ENCODE measurements at places on chromosomes 13 and 19.

DNA sequence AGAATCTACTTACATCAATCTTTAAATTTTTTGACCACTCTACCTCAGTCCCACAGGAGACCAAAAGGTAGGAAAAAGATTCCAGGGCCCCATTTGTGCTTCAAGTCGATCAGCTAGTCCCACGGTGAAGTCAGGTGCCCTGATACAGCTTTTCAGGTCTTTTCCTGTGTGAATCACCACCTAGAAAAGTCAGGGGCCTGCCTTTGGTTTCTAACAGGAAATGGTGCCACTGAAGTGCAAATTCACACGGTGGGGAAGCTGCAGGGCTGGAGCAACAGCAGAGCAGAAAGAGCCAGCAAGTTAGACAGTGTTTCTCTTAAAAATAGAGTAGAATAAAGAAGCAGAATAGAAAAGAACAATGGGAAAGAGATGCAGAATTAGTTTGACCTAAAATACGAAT lies 107.5 kb downstream of the KLF12 start:
- DNase-seq = peak; percentile 48

DNA sequence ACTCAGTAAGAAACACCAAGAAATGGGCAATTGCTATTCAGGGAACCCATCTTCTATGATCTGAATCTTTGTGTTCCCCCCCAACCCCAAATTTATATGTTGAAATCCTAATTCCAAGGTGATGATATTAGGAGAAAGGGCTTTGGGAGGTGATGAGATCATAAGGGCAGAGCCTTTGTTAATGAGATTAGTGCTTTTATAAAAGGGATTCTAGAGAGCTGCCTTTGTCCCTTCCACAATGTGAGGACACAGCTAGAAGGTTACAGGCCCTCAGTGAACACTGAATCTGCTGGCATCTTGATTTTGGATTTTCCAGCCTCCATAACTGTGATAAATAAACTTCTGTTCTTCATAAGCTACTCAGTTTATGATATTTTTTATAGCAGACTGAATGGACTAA lies 376.0 kb downstream of the DIAPH3 start:
- DNase-seq = no peak

- no peak for DNase-seq
These were observed 127.9 kb upstream of the SOX1 start for GRCh38 chr13:111938741-111939665.

GRCh38 chr13:28092431-28092830 lies 7.9 kb downstream of the FLT3 start:
- DNase-seq = no peak

GRCh38 chr19:19402656-19403372 lies 2.7 kb upstream of the GATAD2A start:
- DNase-seq = no peak

- no peak for DNase-seq
These were observed 34.1 kb upstream of the CACTIN start for GRCh38 chr19:3660493-3661219.

GRCh38 chr13:94228763-94229162 lies 250.7 kb downstream of the DCT start:
- no peak for DNase-seq

DNA sequence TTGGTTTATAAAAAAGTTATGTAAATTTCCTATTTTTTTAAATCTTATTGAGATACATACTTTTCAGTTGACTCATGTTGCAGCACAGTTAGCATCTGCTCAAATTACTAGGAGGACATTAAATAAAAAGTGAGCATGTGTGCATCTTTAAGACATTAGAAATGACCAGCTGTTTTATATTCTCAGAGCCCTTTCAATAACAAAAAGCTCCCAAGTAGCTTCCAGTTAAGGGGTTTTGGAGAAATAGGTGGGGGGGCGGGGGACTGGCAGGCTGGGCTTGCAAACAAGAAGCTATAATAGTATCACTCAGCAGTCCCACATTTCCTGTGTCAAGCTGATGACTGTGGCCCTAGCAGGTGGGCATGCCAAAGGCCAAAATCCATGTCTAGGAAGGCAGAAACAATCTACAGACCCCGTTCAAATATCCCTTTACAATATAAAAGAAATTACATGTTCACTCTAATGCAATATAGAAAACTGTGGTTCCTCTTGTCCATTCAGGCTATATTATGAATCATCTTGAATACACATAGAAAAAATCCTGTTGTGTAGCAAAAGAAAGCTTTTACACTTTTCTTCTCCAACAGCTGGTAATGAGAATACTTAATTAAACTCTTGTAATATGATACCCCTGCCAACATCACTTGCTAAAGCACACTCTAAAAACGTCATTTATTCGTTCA lies 1713.2 kb upstream of the SLC10A2 start:
- no peak for DNase-seq

DNA sequence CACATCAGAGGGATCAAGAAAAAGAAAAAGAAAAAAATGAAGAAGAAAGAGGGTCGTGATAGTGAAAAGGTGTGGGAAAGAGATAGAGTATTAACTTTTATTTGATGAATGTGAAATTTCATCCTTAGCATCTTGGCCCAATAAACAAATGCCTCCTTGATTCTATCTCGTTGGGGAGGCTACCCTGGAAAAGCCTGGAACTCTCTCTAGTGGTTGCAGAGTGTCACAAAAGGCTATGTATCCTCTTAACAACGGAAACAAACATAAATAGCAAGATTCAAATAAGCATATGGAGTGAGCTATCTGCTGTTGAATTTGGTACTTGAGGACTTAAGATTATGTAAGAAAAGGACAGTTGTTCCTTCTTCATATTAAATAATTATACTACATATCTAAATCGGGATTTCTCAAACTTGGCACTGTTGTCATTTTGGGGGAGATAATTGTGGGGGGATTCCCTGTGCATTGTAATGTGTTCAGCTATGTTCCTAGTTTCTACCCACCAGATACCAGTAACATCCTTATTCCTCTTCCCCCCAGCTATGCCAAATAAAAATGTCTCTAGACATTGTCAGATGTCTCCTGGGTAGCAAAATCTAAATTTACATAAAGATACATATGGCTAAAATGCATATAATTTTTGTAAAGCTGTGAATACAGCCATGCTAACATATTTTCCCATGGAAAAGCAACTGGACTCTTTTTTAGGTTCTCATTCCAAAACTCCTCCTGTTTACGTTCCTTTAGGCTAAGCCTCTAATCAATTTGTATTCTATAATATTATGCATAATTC lies 557.2 kb downstream of the DCT start:
- DNase-seq = no peak

DNA sequence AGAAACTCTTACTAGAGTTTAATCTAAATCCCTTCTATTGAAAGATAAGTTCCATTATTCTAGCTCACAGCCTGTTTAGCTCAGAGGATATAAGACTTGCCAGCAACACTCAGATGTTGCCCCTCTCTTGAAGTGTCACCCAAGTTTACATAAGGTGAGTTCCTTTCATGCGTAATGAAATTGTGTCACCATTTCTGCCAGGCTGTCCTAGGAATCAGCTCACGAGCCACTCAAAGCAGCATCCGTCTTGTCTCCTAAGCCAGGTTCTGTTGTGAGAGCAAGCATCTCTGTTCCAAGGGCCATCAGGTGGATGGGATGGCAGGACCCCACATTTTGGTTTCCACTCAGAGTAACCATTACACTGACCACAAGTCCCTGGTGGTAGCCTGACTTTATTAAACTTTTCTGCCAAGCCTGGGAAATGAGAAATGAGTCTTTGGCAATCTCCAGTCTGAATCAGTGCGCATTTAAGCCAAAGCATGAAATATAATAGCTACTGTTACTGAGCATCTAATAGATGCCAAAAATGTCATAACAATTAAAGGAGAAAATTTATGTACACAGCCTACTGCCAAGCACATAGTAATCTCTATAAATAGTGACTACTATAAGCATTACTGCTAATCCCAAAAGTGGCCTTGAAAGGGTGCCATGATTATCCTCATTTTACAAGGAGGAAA lies 179.6 kb upstream of the MIR17HG start:
- DNase-seq = no peak

DNA sequence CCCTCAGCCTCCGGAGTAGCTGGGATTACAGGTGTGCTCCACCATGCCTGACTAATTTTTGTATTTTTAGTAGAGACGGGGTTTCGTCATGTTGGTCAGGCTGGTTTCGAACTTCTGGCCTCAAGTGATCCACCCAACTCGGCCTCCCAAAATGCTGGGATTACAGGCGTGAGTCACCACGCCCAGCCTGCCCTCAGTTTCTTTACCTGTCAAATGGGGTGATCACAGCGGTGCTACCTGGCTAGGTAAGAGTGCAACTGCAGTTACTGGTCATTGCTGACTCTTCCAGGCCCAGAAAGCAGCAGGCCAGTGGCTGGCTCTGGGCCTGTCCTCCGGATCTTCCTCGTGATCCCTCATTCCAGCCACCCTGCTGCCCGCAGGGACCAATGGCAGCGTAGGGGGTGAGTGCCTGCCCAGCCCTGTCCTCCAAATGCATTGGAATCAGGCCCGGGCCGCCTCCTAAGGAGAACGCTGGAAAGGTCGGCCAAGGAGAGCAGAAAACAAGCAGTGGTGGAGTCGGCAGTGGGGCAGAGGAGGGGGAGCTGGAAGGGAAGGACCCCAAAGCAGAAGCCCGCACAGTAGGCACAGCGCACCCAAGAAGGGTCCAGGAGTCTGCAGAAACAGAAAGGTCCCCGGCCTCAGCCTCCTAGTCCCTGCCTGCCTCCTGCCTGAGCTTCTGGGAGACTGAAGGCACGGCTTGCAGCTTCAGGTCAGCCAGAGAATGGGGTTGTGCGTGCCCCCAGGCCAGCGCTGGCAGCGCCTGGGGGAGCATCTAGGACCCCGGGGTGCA lies 1.8 kb upstream of the SLC27A1 start:
- DNase-seq = no peak

DNA sequence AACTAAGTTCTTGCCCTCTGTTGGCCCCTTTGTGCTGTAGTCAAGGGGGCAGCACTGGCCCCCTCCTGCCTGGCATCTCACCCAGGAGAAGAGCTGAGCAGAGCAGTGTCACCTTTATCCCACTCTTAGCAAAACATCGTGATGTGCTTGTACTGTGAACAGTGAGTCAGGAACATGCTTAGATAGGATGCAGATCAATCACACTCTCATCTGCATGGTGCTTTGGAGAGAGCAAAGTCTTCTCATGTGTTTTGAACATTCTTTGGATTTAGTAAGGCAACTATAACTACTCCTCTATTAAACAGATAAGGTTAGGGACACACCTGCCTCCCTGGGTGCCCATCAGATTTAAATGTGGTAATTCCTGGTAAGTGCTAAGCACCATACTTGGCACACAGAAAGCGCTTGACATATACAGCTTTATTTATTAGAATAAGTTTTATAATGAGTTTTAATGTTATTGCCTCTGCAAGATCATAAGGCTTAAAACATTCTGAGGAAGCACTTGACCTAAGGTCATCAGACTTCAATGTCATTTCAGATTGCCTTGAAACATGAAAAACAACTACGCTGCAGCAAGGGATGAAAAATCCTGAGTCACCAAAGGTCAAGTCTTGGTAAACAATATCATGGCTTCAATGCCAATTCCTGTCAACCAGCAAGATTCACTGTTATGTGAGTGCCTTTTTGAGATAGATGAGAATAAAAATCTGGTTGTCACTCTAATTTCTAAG lies 82.4 kb upstream of the IRS2 start:
- no peak for DNase-seq

GRCh38 chr13:75763512-75763911 lies 127.4 kb downstream of the LMO7 start:
- no peak for DNase-seq

GRCh38 chr13:97844151-97844550 lies 109.3 kb upstream of the IPO5 start:
- DNase-seq = no peak

GRCh38 chr13:110854866-110855265 lies 60.0 kb downstream of the ANKRD10 start:
- DNase-seq = no peak

DNA sequence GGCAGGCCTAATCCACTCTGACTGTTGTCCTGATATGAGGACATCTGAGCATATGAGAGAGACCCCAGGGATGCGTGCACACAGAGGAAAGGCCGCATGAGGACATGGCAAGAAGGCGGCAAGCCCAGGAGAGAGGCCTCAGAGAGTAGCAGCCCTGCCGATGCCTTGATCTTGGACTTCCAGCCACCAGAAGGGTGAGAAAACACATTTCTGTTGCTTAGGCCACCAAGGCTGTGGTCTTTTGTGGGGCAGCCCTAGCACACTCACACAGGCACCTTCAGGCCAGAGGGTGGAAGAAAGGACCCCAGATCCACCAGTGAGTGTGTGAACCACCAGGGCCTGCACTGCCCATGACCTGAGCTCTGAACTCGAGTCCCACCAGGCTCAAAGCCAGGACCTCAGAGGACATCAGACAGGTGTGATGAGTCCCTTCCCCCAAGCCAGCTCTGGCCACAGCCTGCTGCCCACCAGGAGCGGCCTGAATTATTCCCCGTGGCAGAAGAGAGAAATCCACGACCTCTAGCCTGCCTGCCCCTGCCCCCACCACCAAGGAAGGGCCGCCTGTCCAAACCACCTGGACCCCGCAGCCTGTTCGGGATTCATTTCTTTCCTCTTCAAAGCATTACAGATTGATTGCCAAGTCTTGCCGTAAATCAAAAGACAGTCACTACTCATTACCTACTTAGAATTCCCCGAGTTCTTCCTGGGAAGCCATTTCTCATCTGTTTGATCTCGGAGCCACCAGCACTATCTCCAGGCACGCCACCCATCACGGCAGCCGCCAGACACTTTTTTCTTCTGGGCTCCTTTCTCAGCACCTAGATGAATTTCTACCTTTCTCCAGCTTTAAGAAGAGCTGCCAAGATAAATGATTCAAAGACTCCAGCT lies 72.2 kb downstream of the CEBPG start:
- no peak for DNase-seq

DNA sequence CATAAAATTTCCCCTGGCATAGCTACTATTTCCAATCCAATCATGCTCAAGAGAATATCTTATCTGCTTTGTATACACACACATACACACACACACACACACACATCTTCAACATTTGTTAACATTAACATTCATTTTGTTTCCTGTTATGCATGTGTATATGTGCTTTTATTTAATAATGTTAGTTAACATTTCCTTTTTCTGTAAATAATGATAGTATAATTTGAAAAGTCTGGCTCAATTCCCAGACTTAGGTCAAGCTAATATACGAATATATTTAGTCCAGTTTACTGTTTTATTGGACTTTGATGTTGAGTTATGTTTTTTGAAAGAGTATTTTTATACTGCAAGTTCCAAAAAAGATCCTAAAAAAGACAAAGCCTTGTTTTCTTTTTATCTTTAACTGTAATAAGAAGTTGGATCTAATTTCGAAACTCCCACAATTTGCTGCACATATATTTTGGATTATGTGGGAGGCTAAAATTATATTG lies 1072.4 kb downstream of the EFNB2 start:
- no peak for DNase-seq

DNA sequence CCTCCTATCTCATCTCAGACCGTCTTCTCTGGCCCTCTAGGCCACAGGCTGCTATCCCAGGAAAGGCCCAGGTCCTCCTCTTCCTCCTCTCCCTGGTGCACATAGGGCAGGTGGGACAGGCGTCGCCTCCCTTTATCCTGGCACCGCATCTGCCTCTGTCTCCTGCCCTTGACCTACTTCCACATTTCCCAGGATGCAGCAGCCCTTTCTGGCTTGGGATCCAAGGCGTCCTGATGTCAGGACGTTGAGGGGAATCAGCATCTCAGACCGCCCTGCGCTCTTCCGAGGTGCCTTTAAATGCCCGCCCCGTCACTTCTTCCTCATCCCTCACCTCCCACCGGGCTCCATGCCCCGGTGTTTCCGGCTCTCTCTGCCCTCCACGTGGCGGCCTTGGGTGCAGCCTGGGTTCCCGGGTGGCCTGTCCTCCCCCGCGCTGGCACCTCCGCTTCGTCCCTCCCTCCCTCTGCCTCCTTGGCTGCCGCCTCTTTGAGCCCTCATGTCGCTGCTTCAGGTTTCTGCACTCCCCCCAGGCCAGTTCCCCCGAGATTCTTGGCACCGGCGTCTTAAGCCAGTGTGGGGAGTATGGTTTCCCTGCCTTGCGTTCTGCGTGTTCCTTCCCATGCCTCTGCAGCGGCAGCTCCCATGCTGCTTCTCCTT lies 66.3 kb downstream of the KDM4B start:
- DNase-seq = no peak
